ENCODE measurements at places on chromosomes 5 and 9. TPM values are rescaled to one million over a fixed set of nuclear protein-coding genes. Genes with fewer than 3 reads are reported as not detected.

GRCh38 chr5:42502613-42503470 lies 79.6 kb downstream of the GHR start:
- DNase-seq, result no peak

DNA sequence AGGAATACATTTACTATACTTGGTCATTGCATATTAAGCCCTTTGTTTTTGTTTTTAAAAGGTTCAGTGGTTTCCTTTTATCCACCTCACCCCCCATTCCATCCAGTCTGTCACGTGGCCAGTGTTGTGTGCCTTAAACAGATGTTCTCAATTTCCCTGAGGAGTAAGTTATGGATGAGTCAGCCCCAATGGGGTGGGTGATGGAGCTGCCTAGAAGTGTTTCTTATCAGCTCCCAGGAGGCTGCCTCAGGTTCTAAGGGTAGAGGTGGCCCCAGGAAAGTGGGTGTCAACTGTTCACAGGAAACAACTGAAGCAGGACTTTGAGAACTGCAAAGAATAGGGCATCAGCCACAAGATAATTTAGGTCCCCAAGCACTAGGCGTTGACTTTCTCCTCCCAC lies 41.1 kb downstream of the ACTBL2 start:
- no peak for DNase-seq

DNA sequence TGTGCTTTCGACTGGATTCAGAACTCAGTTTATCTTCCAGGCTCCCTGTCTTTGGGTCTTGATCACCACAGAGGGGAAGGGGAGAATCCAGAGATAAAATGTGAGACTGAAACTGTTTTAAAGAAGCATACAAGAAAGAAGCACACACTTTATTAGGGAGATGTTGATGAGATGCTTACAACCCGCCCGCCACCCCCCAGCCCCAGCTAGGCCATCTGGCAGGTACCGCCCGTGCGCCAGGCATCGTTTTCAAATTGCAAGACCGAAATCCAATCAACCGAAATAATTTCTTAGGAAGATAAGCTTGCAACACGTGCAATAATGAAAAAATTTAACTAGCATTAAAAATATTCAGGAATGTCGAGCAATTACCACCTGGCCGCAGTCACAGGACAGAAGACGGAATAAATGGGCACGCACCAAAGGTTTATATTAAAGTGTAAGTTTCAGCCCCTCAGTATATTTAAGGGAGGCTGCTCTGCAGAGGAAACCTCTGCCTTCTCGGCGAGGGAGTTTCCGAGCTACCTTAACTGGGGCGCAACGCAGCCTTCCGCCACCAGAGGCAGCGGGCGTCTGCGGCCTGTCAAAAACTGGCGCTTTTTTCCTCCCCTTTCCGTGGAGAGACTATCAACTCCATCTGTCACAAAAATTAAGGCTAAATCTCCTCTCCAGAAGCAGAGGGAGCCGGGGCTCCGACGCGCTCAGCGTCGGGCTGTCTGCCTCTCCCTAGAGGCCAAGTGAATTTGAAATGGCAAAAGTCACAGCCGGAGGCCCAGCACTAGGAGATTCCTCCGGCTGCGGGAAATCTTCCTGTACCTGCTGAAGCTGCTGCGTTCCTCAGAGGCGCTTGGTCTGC lies 996 bp upstream of the GAS1 start:
- DNase-seq, result peak; percentile 80

DNA sequence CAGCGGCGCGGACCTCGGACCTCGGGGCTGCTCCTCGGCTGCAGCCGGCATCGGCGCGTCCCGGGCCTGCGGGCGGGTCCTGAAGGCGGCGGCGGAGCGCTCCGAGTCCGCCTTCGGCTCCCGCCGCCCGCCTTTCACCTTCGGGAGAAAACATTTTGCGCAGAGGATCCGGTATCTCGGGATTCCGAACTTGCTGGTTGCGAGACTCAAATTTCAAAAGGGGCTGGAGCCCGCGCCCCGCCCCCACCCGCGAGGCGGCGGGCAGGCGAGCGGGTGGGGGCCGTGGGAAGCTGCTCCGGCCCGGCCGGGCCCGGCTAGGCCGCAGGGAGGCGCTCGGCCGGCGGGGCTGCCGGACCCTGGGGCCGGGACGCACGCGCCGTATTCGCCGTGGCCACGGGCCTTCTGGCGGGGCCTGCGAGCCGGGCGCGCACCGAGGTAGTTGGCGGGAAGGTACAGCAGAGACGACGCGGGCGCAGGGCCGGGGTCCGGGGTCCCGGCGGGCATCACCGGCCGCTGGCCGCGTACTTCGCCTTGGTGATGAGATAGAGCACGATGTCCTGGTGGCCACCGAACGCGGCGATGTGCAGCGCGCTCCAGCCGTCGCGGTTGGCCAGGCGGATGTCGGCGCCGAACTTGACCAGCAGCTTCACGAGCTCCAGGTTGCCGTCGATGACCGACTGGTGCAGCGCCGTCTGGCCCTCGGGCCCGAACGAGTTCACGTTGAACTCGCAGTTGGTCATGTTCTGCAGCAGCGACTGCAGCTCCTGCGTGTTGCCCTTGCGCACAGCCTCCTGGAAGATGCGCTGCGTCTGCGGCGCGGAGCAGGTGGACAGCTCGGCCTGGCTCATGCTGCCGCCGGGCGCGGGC lies 757 bp downstream of the NRARP start:
- DNase-seq, result no peak

DNA sequence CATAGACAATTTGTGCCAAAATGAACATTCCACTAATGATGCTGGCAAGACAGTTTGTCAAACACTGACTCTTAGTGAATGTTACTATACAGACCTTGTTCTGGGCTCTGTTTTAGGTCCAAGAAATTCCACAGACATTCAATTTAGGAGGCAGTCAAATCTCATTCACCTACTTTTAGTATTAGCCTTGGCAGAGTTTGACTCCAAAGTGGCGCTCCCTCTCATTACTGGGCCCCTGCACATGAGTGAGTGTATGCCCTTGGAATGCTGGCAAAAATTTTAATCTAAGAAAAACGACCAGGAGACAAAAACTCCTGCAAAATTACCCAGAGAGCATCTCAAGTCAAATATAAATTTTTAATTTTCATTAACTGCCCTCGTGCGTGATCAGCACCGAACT lies 94.9 kb upstream of the SLC27A6 start:
- DNase-seq, result no peak

DNA sequence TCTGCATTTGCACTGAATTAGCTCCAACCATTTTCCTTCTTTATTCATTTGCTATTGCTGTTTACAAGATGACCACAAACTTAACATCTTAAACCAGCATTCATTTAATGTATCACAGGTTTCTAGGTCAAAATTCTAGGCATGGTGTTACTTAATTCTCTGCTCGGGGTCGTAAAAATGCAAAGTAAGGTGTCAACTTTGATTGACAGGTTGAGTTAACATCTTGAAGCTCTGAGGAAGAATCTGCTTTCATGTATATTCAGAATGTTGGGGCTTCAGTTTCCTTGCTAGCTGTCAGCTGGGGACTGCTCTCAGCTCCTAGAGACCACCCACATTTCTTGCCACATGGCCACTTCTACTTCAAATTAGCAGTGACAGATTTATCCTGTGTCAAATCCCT lies 348.7 kb upstream of the GRIN3A start:
- DNase-seq, result no peak

- DNase-seq, result no peak
Measured at GRCh38 chr5:157888814-157889532, 30.0 kb upstream of the CLINT1 start.

DNA sequence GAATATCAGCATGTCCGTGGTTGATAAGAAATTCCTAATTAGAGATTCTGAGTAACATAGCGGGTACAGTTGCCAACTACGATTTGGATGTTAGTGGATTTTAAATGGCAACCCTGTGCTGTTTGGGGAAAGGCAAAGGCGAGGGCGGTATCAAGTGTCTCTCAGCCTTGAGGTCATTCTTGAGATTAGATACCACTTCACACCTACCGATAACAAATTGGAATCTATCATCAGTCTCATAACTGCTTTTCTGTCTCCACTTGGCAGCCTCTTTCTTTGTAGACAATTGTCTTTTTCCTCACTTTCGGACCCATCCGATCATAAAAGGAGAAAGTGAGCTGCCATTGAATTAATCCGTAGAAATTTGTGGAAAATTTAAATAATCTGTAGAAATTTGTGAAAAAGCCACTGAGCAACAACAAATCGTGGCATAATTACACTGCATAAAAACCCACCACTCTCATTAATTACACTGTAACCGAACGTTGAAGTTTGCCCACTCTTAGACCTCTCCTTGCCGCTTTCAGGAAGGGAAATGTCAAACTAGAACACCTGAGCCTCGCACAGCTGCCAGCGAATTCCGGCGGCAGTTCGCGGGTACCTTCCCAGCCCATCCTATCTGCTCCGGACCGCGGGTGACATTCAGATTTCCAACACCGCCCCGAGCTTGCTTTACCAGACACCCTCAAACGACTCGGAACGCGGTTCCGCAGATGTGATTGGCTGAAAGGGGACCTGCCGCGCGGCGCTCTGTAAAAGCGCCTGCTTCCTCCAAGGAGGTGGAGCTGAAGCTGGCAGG lies 849 bp upstream of the RGMB start:
- DNase-seq, result peak; percentile 84

The PRRX2 gene
- not detected for total RNA-seq

The OR1Q1 gene
- total RNA-seq, result not detected

The PCDHAC1 gene
- 0.28 TPM for total RNA-seq

The MAP1B gene
- 3.4 TPM for total RNA-seq
